ENCODE measurements at places on chromosomes 7 and 10.

DNA sequence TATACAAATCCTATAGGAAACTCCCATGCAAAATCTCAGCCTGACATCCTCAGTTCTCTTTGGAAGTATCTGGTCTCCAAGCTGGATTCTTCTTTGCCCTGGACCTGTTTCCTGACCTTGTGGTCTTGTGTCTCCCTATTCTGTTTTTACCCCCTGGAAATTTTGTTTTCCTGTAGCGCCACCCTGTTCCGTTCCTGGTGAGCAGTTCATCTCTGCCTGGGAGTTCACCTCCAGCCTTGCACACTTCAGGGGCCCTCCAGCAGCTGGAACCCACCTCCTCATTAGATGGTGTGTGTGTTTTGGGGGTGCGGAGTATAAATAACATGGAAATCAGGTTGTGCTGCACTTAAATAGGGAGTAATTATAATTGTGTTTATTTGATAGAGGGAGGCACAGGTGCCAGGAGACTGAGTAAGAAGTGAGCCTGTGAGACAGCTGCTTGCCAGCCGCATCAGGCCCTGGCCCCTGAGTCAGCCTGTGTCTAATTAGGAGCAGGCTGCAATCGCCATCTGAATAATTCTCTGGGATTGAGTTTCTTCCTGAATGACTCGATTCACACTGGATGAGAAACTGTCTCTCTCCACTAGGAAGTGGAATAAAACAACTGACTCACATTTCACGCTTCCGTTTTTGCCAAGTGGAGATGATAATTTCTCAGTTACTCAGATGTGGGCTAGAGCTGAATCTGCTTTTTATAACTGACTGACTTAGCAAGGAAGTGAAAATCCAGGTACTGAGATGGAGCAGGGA lies 69.4 kb upstream of the HECTD2 start:
- no peak for ATAC-seq

- peak; percentile 81 for ATAC-seq
These were observed 28.9 kb upstream of the EZH2 start for GRCh38 chr7:148912758-148913541.

- no peak for ATAC-seq
These were observed 28.3 kb upstream of the PRSS1 start for GRCh38 chr7:142720986-142721385.

DNA sequence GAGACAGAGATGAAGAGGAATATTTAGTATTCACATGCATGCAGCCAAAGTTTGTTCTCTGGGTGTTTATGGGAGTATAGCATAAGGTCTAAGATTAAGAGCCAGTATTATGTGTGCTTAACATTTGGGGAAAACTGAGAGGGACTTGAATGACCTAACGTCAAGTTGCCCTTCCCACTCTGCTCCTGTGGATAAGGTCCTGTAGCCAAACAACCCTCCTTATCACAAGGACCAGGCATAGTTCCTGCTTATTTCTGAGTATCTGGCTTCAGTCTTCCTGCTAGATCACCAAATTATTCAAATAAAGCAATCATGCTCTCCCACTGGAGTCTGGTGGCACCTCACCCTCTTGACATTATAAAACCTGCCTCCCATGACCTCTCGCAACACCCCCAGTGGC lies 137.9 kb upstream of the SEMA3E start:
- no peak for ATAC-seq

- ATAC-seq = no peak
These were observed 698.3 kb downstream of the PARD3 start for GRCh38 chr10:34116681-34117271.

GRCh38 chr10:49281461-49281860 lies 17.5 kb upstream of the C10orf71 start:
- ATAC-seq = no peak

- ATAC-seq = no peak
These were observed 49.1 kb downstream of the DOCK4 start for GRCh38 chr7:112157072-112157471.

- no peak for ATAC-seq
These were observed 14.8 kb downstream of the CHAT start for GRCh38 chr10:49628599-49628998.

DNA sequence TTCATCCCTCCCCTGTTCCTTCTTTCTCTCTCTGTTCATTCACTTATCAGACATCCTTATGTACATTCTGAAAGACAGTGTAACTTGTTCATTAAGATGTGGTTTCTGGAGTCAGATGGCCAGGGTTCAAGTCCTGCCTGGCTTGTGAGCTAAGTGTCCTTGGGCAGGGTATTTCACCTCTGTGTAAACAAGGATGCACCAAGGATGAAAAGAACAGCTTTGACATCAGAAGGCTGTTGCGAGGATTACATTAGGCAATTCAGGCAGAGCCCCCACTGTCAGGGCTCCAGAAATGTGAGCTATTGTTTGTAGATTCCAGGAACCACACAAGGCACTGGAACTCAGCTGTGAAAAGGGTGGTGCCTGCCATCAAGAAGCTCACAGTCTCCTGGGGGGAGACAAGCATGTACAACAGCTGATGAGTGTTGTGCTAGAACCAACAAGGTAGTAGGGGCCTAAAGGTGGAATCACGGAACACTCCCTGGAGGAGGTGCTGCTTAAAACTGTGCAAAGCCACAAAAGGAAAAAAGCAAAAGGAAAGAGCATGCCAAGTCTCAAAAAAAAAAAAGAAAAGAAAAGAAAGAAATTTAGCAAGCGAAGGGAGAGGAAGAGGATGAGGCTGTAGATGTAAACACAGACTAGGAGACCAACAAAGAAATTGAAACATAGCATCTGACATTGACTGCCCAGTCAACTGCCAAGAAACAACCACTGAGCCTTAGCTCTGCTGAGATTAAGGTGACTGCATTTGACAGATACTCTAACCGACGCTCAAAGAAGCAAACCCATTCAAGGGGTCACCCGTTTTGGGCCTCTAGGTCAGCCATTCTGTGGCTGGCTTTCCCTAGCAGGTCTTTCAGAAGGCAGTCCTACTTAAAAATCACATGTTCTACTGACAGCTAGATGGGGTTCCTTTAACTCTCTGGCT lies 12.5 kb downstream of the PDLIM1 start:
- no peak for ATAC-seq

- ATAC-seq = peak; percentile 25
These were observed 74.2 kb downstream of the CUL2 start for GRCh38 chr10:35015843-35016408.

GRCh38 chr7:12314199-12314598 lies 89.5 kb downstream of the VWDE start:
- ATAC-seq = no peak

GRCh38 chr7:148584154-148584827 lies 6.3 kb upstream of the C7orf33 start:
- peak; percentile 42 for ATAC-seq

- ATAC-seq = no peak
These were observed 4.5 kb downstream of the GLCCI1 start for GRCh38 chr7:7972922-7973594.

DNA sequence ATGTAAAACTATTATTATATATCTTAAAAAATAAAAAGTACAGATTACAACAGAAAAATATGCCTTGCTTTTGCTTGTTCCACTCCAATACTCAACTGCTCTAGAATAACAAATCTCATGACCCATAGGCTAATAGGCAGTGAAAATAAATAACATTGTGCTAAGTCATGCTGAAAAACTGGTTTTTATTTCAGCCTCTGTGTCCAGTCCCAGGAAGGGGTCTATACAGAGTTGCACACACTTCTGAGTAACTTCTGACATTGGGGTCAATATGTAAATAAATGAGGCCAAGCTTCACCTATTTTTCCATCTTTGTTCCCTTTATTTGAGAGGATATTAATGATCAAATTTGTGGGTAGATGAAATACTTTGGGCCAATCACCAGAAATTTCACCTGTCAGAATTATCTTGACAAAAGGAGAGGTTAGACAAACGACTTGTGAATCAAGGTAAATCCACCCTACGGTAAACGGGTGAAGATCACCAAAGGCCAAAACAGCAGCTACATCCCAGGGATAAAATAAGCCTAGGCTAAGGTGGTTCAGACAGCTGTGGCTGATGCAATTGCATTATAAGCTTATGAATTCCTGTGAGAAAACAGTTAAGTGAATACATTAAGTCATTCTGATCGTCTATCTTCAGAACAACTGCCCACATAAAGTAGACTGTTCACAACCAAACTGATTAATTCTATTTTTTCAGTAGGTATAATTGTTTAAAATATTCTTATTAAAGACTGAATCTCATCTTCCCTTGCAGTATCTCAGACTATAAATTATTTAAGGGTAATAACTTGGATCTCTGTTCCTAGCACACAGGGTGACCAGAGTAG lies 87.5 kb downstream of the UBE2H start:
- ATAC-seq = no peak

- ATAC-seq = no peak
These were observed 186.8 kb downstream of the ETV1 start for GRCh38 chr7:13802651-13803050.

GRCh38 chr10:121974019-121974534 lies 940 bp downstream of the NSMCE4A start:
- ATAC-seq = peak; percentile 5

All from activated CD4-positive, CD25-positive, alpha-beta regulatory T cell treated with anti-CD3 and anti-CD28 coated beads, Interleukin-2, amount 50 U/mL, for 24 hours (primary cell).